Activated naive CD4-positive, alpha-beta T cell treated with anti-CD3 and anti-CD28 coated beads for 36 hours (primary cell): ENCODE measurements at places on chromosomes 1 and 21. TPM values are rescaled to one million over a fixed set of nuclear protein-coding genes. Genes with fewer than 3 reads are reported as not detected.

The LGR6 gene
- total RNA-seq: 0.19 TPM

The RNF223 gene
- not detected for total RNA-seq

The KRTAP6-2 gene
- not detected for total RNA-seq

The S100A16 gene
- total RNA-seq: not detected

The DENND2C gene
- total RNA-seq: 0.47 TPM

The CD53 gene
- 239 TPM for total RNA-seq

The PLEKHN1 gene
- total RNA-seq: 0.52 TPM

The LYPD8 gene
- not detected for total RNA-seq

The MPZ gene
- total RNA-seq: 5.9 TPM

The CORT gene
- 0.29 TPM for total RNA-seq

The GNAT2 gene
- 0.50 TPM for total RNA-seq

The ITLN1 gene
- not detected for total RNA-seq

The CRYBG2 gene
- 0.72 TPM for total RNA-seq

The IFT25 gene
- 48.7 TPM for total RNA-seq

The TEDDM1 gene
- not detected for total RNA-seq

The ZFP69B gene
- 11.3 TPM for total RNA-seq

The IRF6 gene
- 0.64 TPM for total RNA-seq

The FALEC gene
- not detected for total RNA-seq

The PPIAL4G gene
- 0.10 TPM for total RNA-seq

The FMO5 gene
- not detected for total RNA-seq

- DNase-seq: no peak
Observed at GRCh38 chr1:192512426-192513162, 63.0 kb upstream of the RGS1 start.

- no peak for DNase-seq
Observed at GRCh38 chr1:185406006-185406690, 89.1 kb upstream of the IVNS1ABP start.

- no peak for DNase-seq
Observed at GRCh38 chr1:112457241-112457640, 51.5 kb upstream of the WNT2B start.

GRCh38 chr1:207935166-207935583 is 24.2 kb upstream of the CD34 start:
- no peak for DNase-seq

- no peak for DNase-seq
Observed at GRCh38 chr1:3627515-3628253, 2.9 kb downstream of the TPRG1L start.

- no peak for DNase-seq
Observed at GRCh38 chr21:42250422-42251403, 31.8 kb downstream of the ABCG1 start.

DNA sequence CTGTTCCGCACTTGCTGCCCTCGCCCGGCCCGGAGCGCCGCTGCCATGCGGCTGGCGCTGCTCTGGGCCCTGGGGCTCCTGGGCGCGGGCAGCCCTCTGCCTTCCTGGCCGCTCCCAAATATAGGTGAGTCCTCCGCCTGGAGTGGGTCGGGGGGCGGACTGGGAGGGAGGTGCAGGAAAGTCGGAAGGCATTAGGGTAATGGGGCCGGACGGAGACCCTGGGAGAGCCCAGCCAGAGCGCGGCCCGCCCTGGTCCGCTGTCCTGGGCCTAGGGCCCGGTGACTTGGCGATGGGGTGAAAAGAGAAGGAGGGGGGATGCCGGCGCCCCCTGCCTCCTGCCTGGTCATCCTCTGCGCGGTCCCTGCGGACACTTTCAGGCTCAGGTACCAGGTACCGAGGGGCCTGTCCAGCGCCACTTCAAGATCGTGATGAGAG is 243 bp downstream of the ADAM15 start:
- no peak for DNase-seq

DNA sequence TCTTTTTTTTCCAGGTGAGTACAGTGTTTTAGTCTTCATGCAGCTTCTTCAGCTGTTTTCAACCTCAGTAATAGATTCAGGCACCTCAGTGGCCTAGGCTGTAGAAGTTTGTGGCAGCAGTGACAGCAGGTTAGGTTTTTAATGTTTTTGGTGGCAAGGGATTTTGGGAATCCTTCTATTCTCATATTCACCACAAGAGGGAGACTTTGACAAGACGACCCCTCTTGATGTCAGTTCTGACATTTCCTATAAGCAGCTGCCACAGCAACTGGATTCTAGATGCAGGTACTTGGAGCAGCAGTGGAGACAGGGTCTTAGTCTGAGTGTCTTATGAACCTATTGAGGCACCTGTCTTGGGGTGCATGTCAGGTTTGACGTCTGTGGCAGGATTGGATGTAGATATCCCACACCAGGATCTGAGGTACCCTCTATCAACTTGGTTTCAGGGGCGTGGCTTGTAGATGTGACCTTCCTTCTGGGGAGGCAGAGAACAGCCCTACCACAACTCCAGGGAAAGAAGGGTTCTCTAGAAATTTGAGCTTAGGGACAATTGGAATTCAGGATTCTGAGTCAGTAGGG is 1104.2 kb upstream of the TMPRSS15 start:
- no peak for DNase-seq

- peak; percentile 30 for DNase-seq
Observed at GRCh38 chr1:107934578-107934977, 30.4 kb downstream of the VAV3 start.

DNA sequence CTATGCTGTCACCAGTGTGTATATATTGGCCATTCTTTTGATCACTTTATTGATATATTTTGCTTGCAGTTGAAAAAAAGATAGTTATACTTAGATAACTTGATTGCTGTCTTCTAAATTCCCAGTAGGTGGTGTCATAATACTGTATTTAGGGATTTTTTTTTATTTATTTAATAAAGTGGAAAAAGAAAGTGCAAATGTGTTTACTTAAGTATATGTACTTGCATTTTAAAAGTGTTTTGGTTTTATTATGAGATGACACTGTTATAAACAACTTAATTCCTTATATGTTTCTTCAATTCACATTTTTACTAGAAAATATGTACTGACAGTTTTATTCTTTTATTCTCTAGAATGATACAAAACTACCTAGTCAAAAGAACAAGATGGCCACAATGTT is 164.8 kb downstream of the USP25 start:
- no peak for DNase-seq

- no peak for DNase-seq
Observed at GRCh38 chr1:44777969-44778635, 2.8 kb downstream of the RPS8 start.

DNA sequence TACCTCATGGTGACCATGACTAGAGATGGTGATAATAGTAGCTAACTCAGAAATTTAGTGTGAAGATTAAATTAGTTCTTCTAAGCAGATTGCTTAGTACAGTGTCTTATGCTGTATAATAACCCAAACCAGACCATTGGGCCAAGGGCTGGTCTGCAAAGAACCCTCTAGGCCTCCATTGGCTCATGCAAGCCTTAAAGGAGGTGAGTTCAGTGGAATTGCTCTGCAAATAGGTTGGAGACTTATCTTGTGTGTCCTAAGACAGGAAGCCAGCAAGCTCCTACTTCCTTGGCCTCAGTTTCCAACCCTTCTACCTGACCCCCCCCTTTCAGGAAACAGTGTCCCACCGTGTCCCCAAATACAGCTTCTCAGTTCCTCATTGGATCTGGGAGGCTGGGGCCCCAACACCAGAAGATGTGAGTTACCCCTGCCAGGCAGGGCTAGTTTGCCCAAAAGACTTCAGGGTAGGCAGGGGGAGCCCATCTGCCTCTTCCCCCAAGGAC is 1.9 kb upstream of the MEF2D start:
- no peak for DNase-seq

DNA sequence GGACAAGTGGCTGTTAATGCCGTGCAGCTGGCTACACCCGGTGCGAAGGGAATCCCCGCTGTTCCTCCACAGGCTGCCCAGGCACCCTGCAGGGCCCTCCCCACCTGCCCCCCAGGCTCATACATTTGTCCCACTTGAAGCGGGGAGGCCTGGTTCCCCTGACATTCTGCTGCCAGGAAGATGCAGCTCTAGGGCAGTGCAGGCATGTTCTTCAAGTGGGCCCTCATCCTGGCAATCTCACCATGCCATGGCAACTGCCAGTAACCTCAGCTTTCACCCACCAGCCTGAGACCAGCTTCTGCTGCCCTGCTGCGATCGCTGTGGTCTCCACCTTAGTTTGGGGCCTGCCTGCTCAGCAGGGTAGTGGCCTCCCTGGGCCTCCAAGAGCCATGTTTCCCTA is 151.9 kb upstream of the COL6A1 start:
- DNase-seq: no peak

GRCh38 chr1:44604157-44604955 is 69.9 kb downstream of the TMEM53 start:
- DNase-seq: no peak

GRCh38 chr1:161218301-161219077 is 3.4 kb downstream of the FCER1G start:
- DNase-seq: no peak

DNA sequence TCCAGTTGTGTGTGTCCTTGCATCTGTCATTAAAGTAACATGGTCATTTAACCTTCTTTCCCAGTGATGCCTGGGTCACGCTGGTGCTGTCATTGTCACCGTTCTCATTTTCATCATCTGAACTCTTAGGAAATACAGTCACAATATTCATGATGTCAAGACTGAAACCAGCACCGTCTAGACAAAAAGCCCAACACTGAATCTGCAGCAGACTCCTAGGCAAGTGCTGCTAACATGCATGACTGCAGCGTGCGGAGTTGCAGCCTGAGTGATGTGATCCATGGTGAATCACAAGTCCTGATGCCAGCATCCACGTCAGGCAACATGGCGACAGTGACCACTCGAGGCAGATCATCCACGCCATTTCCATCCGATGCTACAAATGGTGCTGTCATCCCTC is 37.6 kb downstream of the MRPL37 start:
- DNase-seq: no peak

GRCh38 chr1:111507411-111508201 is 4.2 kb upstream of the ADORA3 start:
- peak; percentile 77 for DNase-seq

DNA sequence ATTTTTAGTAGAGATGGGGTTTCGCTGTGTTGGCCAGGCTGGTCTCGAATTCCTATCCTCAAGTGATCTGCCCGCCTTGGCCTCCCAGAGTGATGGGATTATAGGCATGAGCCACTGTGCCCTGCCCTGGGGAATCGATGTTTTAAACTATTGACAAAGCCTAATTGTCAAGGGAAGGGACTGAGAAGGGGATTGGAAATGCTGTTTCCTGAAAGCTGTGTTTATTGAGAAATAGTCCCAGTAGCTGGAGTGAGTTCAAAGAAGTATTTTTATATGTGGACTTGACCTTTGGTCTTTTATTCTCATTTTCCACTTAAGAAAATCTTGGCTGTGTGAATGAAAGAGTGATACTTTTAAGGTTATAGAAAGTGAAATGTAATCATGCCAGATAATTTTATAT is 47.5 kb downstream of the KIF1B start:
- no peak for DNase-seq

DNA sequence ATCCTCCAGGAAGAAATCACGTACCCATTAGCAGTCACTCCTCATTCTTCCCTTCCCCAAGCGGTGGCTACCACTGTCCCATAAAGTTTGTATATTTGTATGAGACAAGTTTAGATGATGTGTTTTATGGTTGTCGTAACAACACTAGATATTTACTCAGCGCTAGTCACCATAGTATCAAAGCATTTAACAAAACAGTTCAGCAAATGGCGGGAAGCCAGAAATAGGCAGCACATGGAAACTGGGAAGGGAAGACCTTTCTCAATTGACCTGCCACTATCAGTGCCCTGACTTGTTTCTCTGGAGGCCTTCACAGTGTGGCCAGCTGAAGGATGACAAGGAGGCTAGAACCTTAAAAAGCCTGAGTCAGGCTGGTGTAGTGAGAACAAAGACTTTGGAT is 31.1 kb downstream of the CNST start:
- DNase-seq: no peak

DNA sequence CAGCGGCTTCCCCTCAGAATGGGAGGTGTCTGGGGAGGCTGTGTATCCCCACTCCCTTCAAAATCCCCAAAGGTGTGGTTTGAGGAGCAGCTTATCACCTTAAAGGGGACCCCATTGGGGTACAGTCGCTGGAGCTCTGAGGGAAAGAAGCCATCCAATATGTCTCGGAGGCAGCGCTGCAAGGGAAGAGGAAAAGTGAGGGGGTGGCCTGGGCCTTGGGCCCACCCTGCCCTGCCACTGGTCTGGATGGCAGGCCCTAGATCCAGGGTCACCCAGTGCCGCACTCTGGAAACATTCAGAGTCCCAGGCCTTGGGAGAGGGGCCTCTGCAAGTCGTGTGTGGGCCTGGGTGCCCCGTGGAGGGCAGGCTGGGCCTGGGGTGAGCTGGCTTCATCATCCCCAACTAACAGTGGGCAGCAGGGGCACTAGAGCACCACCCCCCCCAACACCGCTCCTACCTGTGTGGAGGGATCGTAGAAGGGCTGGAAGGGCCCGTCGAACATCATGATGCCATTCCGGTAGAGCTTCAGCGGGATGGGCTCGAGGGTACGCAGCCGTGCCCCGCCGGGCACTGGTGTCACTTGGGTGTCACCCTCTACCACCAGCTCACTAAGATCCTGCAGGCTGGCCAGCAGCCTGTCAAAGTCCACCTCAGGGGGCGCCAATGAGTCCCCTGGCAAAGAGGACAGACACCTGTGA is 5.6 kb downstream of the SH3BGRL3 start:
- DNase-seq: peak; percentile 65

GRCh38 chr1:211625040-211625439 is 46.1 kb upstream of the SLC30A1 start:
- peak; percentile 60 for DNase-seq

- DNase-seq: peak; percentile 63
Observed at GRCh38 chr1:18557621-18558465, 72.8 kb upstream of the PAX7 start.

DNA sequence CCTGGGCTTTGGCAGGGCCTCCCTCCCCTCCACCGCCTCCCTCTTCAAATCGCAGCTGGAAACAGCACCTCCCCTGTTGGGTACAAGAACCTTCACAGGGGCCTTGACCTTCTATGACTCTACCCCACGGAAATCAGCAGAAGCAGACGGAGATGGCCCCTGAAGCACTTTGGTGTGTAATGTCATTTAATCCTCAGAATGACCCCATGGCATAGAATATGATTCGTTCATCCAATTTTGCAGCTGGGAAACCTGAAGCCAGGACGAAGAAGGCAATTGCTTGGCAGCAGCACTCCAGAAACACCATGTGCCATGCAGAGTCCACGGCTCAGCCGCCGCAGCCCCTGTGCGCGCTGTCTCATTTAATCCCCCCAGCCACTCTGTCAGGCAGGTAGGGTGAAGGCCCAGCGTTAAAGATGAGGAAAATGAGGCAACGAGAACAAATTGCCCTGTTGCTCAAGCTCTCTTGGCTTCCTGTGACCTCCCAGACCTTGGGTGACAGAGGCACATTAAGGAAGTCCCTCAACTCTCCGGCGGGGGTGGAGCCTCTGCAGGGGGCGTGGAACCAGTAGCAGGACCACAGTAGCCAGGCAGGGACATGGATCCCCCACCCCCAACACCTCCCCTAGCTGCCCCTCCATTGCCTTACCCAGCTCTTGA is 25.8 kb upstream of the LAPTM5 start:
- DNase-seq: no peak

GRCh38 chr1:183571678-183572268 is 18.5 kb downstream of the NCF2 start:
- DNase-seq: no peak
